SK-MEL-5 (cell line): ENCODE measurements at places on chromosomes 5 and 9. TPM values are rescaled to one million over a fixed set of nuclear protein-coding genes. Genes with fewer than 3 reads are reported as not detected.

FAM221B gene
- total RNA-seq, result not detected in 2 replicates

FBXW2 gene
- 26.4 and 30.7 TPM in 2 replicates for total RNA-seq

ST8SIA4 gene
- total RNA-seq, result 2.0 and 2.1 TPM in 2 replicates

CAMK4 gene
- 20.7 and 22.8 TPM in 2 replicates for total RNA-seq

CCL19 gene
- total RNA-seq, result not detected in 2 replicates

SAPCD2 gene
- total RNA-seq, result 8.1 and 8.7 TPM in 2 replicates

PCA3 gene
- 0.13 and 0.21 TPM in 2 replicates for total RNA-seq

C9orf43 gene
- total RNA-seq, result 1.1 and 1.4 TPM in 2 replicates
